ENCODE measurements at places on chromosomes 11 and 22.

DNA sequence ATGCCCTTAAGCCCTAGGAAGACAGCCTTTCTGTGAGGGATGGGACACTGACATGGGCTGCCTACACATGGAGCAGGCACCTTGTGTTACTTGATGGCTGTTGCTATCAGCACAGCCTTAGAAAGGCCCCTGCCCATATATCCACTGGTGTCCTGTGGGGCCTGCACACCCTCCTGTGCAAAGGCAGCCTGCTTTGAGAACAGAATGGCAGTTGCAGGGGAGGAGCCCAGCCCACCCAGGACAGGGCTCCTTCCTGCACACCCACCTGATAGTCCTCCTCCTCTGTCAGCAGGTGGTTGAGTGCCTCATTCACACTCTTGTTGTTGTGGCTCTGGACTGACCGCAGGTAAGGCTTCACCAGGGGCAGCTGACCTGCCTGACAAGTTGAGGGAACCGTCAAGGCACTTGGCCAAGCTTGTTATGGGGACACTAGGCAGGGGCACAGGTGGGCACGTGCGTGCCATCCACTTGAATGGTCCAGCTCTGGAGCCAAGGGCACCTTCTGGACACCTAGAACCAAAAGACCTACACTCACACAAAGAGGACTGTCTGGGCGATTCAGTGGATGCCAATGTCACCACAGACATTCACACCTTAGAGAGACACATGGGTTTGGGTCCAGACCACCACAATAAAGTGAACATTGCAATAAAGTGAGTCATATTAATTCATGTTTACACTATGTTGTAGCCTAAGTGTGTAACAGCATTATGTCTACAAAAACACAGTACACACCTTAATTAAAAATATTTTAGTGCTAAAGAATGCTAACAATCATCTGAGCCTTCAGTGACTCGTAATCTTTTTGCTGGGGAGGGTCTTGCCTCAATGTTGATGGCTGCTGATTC, 9.4 kb upstream of the SLC25A1 start:
- DNase-seq = no peak

- DNase-seq = no peak
Measured at GRCh38 chr11:27485930-27486773, 13.6 kb upstream of the LGR4 start.

DNA sequence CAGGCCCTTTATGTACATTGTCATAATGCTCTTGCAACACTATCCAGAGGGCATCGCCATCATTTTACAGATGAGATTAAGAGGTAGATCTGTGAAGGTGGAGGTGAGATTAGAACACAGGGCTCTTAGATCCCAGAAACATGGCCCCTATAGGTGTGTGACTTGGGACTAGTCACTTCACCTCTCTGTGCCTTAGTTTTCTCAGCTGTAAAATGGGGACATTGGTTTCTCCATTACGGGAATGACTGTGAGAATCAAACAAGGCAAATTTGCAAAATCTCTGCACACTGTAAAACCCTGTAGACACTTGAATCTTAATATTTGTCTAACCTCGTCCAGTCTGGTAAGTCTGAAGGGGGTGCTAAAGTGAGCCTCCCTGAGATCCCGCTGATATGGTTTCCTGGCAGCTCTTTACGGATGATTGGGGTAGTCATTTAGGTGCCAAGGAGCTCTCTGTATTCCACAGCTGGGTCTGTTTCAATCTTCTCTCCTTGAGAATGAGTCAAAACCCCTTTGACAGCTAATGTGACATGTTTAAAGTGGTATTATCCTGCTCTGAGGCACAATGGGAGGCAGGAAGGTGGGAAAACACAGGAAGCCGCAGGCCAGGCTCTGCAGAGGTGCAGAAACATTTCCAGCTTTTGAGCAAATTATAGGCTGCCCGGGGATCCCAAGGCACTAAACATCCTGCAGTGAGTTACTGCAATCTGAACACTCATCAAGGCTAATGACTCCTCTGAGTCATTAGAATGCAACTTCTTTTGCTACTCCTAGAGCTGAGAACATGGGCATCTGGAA, 140.8 kb downstream of the CCDC81 start:
- peak; percentile 76 for DNase-seq

DNA sequence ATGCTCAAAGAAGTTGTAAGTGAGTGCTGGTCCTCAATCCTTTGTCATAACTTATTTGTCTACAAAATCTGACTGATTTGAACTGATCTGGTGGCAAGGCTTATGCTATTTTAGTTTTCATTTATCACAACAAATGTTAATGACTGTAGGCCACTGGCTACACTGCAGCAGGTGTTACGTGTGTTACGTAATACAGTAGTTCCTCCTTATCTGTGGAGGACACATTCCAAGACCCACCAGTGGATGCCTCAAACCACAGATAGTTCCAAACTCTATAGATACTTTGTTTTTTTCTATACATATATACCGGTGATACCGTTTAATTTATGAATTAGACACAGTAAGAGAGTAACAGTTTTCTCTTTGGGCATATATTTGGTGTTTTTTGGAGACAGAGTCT, 7.0 kb downstream of the MADD start:
- DNase-seq = no peak

GRCh38 chr11:27934830-27935145, 173.2 kb downstream of the KIF18A start:
- DNase-seq = peak; percentile 77
